ENCODE measurements at places on chromosomes 6 and 20.

DNA sequence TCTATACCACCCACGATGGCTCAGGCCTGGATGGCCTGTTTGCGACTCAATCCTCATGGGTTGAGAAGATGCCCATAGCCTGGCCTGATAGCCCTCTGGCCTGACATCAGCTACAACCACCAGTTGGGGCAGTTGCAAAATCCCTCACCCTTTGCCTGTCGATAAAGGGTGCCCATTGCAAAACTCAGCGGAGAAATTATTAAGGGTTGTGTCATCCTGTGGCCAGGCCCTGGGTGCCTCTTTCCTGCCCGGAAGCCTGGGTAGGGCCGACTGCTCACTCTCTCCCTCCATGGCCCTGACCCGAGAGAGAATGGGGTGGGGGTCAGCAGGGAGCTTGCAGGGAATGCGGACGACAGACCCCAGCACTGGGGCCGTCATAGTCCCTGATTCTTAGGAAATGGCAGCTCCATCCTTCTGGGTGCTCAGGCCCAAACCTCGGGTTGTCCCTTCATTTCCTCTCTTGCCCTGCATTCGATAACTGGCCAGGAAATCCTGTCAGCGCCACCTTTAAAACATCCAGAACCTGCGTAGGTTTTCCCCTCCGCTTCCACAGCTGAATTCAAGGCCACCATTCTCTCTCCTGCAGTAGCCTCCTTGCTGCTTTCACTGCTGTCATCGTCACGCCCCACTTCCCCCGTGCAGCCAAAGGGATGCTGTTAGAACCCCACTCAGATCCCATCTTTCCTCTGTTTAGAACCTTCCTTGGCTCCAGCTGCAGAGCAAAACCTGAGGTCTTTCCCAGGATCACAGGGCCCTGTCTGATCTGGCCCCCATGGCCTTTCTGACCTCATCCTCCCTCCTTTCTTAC lies 31.1 kb downstream of the CEBPB start:
- DNase-seq = no peak

GRCh38 chr6:26087284-26088115 lies at the start of gene HFE:
HFE (plus strand) TSS chr6:26087429; CDS start chr6:26087441, 12 bp downstream.
- peak; percentile 55 for DNase-seq

DNA sequence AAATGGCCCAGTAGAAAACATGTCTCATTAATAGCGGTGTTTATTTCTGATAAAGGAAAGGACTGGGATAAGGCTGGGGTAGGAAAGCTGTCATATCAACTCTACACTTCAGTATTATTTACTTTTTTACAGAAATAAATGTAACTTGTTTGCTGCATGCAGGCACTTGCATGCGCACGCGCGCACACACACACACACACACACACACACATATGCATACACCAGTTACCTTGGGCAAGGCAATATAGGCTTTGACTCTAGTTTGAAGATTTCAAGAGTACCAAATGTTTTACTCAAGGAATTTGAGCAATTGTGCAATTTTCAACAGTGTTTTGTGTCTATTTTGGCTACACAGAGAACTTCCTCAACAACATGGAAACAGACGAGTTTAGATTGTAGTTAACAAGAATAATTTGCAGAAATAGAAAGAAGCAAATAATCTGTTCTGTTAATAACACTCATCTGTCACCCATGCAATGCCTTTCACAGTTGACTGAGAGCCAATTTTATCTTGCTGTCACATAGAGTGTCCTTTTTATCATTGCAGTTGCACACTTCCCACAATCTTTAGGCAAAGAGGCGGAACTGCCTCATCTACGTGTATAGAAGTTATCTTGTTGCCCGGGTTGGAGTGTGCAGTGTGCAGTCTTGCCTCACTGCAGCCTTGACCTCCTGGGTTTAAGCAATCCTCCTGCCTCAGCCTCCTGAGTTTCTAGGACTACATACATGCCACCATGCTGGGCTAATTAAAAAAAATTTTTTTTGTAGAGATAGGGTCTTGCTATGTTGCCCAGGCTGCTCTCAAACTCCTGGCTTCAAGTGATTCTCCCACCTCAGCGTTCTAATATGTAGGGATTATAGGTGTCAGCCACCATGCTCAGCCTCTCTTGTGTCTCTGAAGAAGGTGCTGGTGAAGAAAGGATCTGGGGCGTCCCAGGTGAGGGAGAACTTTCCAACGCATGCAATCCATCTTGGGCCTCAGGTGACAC lies 74.8 kb upstream of the SHLD1 start:
- no peak for DNase-seq

DNA sequence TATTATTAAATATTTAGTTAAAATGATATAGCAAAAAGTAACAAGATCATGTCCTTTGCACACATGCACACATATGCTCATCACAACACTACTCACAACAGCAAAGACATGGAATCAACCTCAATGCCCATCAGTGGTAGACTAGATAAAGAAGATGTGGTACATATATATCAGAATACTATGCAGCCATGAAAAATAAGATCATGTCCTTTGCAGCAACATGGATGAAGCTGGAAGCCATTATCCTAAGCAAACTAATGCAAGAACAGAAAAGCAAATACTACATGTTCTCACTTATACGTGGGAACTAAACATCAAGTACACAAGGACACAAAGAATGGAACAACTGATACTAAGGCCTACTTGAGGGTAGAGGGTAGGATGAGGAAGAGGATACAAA lies 14.3 kb downstream of the AK9 start:
- DNase-seq = no peak

- no peak for DNase-seq
Measured at GRCh38 chr6:87897013-87897412, 150.6 kb upstream of the SPACA1 start.

DNA sequence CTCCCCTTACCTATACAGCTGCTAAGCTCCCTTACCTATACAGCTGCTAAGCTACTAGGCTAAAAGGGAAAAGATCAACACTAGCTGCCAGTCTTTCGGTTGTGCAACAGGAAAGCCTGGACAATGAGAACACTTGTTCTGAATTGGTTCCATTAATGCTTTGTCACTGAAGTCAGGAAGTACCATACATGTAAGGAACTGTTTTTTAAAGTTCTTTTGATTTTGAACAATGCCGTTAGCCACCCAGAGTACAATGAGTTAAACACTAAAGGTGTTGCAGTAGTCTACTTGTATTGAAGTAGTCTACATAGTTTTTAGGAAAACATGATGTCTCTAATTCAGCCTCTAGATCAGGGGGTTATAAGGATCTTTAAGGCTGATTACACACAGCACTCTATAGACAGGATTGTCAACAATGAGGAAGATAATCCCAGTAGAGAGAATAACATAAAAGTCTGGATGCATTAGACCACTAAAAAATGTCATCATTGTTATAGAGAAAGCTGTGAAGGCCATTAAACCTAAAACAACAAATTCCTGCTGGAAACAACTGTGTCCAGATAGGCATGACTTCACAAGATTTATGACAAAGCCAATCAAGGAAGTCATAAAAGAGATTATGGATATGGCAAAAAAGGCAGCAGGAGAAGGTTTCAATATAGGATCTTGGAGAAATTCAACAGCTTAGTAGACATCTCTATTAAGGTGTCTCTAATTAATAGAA lies 306.3 kb downstream of the PHF3 start:
- DNase-seq = no peak

DNA sequence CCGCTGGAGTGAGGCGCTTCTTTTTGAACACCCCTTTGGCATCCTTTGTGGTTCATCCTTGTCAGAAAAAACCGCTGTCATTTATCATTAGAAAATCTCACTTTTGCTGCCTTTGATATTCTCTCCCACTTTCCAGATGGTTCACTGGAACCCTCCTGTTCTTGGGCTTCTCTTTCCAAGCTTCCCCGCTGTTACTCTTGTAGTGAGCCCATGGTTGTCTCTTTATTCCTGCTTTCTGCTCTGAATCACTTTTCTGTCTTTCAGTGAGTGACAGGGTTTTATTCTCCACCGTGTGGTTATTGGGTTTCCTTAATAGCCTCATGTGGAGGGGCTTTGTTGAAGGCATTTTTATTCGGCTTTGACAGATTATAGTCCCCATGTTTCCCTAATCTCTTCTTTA lies 117.0 kb downstream of the FARS2 start:
- no peak for DNase-seq

DNA sequence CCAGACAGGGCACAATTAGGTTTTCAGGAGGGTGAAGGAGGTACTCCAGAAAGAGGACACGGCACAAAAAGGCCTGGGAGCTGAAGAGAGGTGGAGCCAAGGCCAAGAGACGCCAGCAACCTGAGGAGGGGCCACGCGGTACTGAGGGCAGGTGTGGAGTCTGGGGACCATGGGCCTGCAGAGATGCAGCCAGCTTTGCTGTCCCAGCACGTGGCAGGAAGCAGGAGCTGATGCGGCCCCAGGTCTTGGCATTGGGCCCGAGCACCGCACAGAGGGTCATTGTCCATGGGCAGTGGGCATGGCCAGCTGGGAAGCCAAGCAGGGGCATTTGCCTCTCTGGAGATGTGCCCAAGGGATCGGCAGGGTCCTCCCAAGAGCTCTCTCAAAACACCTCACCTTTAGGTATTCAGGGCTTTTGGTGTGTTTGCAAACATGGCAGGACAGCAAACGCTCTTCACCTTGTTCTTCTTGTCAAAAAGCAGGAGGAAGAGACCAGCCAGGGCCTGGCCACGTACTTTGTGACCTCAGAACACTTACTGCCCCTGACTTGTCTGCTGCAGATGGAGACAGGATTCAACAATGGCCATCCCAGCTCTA lies 1.4 kb upstream of the BPIFB1 start:
- no peak for DNase-seq

GRCh38 chr6:148974351-148974750 lies 227.5 kb downstream of the UST start:
- no peak for DNase-seq

DNA sequence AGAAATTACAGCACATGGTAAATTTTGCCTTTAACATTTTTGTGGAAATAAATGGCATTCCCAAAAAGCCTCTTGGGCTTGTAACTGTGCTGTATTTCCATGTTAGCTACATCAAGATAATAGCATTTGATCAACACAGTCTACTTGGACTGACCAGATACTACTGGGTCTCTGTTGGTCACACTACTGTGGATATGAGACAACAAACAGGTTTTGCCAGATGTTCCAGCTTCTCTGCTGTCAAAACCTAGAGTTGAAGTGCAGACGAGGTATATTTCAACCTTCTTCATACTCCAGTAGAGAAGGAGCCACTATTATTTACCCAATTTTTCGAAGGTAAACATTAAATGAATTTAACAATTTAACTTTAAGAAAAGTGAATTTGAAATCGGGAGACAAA lies 284.7 kb upstream of the CITED2 start:
- no peak for DNase-seq

DNA sequence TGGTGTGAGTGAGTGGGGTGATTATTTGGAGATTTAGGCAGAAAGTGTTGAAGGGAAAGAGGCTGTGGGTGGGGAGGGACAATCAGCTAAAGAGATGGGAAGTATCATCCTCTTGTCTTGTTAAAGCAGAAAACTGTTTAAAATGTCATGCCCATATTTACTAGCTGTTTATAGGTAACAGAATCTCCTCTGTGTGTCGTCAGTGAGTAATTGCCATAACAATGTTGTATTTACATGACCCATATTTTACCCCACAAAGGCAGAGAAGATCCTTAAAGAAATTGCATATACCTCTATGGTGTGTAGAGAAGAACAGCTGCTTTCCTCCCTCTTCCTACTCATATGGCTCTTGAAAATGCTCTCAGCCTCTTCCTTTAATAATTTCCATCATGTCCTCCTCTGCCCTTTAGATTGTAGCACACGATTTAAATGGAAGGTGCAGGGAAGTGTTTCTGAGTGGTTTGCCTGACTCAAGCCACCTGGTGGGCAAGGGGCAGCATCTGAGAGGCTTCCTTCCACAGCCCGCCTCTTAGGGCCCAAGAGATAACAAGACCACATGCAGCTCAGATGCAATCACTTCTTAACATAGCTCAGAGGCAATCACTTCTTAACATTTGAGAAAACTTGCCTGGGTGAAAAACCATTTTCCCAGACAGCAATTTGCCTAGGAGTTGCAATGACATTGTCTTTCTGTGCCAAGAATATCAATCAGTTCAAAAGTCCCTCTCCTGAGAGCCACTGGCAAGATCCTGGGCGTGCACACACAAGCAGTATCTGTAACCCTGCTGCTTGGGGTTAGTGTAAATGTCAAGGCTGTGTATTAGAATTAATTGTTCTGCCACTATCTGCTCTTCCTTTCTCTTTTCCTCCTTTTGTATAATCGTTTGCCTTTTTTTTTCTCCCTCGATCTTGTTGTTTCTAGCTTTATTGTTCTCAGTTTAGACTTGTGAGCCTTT lies 44.1 kb upstream of the EDN1 start:
- no peak for DNase-seq

DNA sequence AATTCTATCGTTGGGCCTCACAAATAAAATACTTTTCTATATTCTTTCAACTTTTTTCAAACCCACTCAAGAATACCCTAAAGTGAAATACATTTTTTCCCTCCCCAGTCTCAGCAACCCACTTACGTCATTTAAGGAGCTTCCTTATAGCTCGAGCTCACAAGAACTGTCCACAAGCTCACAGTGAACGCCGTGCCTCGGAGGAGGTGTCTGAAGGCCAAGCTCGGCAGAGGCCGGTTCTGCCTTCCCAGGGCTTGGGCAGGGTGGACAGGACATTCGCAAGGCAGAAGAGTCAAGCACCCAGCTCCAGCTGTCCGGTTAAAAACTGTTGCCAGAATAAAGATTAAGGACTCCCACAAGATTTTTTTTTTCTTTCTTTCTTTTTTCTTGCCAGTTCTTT lies 802.3 kb downstream of the QKI start:
- no peak for DNase-seq

DNA sequence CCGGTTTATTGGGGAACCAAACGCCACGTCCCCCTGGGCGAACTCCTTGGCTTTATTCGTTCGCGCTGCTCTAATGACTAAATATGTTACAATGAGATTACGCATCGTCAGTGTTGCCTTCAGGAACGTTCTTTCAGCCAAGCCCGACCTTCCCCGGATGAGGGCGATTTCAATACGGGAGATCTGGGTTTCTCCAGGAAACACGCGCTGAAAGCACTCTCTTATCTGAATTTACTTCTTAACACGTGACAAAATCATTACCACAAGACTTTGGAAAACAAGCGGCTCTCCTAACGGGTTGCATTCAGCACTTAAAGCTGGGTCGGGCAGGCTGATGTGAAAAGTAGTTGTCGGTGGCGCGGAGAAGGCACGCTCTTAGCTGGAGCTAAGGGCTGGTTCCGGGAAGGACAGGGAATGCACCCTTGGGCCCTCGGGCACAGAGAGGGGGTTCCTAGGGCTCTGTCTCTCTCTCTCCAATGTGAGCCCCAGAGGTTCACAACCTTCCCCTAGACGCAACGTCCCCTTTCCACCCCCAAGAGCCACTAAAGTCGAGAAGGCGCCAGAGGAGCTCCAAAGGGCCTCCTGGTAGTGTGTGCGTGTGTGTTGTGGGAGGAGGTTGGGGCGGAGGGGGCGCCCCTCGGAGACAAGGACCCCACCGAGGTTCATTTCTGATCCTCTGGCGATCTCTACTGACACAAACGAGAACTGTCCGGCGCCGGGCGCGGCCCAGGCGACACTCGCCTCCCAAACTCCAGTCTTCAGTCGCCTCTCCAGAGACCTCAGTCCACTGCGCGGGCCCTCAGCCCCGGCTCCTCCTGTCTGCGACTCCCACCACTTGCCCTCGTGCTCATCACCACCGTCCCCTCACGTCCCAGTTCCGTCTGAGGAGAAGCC lies 7.1 kb upstream of the NKX2-2 start:
- no peak for DNase-seq

Data from LoVo (cell line).